ENCODE measurements at places on chromosomes 2 and 18.

DNA sequence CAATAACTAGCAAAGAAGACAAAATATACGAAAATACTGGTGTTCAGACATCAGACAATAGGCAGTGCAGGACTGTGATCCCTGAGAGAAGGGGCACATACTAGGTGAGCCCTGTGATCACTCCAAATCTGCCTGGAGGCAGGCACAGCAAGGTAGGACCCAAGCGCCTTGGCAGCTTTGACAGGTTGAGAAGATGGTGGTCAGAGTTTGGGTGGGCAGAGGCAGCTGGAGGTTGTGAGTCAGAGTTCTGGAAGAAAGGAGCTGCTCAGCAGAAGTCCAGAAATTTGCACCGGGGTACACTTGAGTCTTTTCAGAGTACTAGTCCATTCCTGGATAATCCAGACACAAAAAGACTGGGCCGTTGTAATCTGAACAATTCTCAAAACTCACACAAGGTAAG, 14.0 kb downstream of the KIF1A start:
- DNase-seq: no peak

DNA sequence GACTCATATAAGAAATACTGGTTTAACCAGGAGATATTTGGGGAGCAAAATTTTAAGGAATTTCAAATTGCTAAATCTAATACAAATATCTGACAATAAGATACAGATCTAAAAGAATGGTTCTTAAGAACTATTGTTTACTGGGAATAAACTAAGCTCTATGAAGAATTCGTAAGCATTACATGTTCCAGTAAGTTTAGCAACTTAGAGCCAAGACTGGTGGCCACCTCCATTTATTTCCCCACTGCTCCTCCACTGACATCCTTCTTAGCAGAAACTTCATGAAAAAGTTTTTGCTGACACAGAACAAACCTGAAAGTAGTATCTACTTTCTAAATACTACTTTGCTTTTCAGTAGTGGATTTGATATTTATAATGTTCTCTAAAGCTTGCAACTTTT, 83.0 kb downstream of the ACSL3 start:
- no peak for DNase-seq

GRCh38 chr2:27108221-27108620, 10.7 kb downstream of the CGREF1 start:
- no peak for DNase-seq

DNA sequence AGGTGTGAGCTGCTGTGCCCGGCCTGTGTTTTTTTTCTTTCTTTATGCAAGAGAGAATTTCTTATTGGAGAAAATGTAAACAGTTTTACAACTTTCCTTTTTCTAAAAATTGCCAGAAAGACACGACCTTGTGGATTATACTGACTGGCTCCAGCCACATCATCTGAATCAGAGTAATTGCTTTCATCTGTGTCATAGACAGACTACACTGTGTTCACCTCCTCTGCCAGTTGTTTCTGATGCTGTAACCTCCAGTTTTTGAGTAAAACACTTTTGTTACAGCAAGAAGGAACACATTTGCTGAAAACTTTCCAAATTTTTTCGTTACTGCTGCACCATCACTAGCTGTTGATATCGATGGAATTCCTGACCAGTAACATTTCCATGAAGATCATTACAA, 43.9 kb upstream of the PLEKHM3 start:
- no peak for DNase-seq

DNA sequence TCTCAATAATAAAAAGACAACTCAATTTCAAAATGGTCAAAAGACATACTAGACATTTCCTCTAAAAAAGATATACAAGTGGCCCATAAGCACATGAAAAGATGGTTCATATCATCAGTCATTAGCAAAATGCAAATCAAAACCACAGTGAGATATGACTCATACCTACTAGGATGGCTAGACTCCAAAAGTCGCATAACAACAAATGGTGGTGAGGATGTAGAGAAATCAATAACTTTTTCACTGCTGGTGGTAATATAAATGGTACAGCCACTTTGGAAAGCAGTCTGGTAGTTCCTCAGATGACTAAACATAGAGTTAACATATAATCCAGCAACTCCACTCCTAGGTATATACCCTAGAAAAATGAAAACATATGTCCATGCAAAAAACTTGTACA, 242.3 kb upstream of the NOL4 start:
- DNase-seq: no peak

DNA sequence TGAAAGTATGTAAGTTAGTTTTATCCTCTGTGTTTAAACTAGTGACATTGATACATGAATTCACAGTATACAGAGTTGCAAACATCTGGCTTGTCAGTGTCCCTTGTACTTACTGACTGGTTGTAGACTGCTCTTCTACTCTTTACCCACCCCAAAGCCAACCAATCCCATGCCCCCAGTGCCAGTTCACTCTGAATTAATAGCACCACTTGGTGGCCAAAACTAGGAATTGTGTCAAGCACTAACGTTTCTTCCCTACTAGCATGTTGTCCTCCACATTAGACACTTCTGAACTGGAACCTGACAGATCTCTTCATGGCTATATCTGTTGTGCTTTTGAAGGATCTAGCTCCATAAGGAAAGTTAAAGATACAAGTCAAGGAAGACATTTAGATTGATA, 27.2 kb upstream of the OTX1 start:
- DNase-seq: no peak

- DNase-seq: no peak
Observed at GRCh38 chr2:128446874-128447537, 128.3 kb upstream of the HS6ST1 start.

GRCh38 chr2:69642709-69643601, 584 bp downstream of the AAK1 start:
- peak; percentile 33 for DNase-seq

DNA sequence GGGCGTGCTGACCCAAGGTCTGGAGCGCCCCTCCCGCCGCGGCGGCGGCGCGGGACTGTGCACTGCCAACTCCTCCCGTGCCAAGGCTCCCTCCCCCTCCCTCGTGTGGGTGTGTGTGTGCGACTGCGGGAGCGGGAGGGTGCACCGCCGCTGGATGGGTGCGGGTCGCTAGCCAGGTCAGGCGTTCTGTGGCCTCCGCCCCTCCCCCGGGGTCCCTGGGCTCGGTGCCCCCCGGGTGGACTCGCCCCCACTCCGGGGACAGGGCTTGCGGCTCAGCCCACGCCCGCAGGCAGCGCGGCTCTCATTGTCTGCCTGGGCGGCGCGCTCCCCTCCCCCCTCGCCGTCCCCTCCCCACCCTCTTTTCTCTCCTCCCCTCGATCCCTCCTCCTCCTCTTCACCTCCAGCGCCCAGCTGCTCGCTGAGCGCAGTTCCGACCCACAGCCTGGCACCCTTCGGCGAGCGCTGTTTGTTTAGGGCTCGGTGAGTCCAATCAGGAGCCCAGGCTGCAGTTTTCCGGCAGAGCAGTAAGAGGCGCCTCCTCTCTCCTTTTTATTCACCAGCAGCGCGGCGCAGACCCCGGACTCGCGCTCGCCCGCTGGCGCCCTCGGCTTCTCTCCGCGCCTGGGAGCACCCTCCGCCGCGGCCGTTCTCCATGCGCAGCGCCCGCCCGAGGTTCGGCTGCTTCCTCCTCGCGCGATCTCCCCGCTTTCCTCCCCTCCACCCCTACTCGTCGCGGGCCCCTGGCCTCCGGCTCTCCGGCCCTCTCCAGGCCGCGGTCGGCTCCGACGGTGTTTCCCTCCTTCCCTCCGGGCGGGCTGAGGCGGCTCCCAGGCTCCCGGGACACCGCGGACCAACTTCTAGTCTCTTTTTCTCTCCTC, at the start of gene GATA6:
Gene GATA6, plus strand, starts transcription at position 579 of the 878 bp plus-strand sequence. CDS start 1,556 bp downstream, outside the sequence.
- peak; percentile 14 for DNase-seq

DNA sequence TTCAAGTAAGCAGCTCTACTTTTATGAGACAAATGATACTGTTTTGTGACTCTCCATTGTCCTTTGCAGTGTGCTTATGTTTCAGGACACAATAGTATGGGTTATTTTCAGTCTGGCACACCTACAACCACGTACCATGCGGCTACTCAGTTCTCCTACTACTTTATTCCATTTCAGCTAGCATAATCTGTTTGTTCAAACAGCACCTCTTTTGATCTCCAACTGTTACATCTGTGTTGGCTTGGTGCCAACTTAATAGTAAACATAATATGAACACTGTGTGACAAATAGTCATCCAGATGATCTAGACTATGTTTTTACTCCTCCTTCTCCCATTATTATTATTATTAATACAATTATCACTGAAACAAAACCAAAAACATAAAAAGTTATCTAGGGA, 40.5 kb downstream of the MYO3B start:
- DNase-seq: no peak

GRCh38 chr18:59718108-59718463, 20.9 kb upstream of the CCBE1 start:
- DNase-seq: no peak

DNA sequence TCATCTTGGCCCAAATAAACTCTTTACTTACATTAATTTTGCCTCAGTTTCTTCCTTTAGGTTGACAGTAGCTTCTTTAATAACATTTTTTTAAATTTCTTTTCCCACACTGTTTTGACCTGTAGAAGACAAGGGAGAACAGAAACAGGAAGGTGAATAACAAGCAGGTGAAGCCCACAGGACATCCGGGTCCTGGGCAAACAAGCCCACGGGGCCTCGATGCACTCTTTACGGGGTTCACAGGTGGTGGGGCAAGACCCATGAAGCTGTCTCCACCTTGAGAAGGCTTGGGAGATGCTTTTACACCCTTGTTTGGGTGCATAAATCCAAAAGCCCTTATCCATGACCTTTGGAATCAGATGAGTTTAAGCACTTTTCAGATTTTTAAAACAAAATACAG, 301.0 kb upstream of the MGAT5 start:
- no peak for DNase-seq

- DNase-seq: no peak
Observed at GRCh38 chr2:217553202-217553601, 449.6 kb downstream of the TNS1 start.

DNA sequence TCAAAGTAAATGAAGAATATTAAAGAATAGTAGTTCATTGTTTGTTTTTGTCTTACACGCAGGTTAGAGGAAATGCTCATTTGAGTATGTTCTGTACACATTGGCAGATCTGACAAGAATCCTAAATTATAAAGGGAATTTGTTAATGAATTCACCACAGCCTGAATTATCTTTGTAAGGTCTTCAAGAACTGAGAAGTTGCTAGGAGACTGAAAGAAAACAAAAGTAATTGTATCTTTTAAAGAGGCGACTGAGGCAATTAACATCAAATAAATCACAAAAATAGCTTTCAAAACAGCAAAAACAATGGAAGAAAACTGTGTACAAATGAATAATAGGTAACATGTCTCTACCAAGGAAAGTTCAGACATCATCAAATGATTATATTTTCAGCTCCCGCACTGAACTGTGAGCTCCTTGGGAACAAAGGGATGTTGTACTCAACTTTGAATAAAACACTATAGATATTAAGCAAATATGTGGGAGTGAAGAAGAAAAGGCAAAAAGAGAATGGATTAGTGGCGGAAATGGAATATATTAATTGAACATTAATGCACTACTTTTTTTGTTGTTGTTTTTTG, 51.7 kb upstream of the ATIC start:
- no peak for DNase-seq

- DNase-seq: no peak
Observed at GRCh38 chr18:70398076-70398475, 109.2 kb downstream of the SOCS6 start.

DNA sequence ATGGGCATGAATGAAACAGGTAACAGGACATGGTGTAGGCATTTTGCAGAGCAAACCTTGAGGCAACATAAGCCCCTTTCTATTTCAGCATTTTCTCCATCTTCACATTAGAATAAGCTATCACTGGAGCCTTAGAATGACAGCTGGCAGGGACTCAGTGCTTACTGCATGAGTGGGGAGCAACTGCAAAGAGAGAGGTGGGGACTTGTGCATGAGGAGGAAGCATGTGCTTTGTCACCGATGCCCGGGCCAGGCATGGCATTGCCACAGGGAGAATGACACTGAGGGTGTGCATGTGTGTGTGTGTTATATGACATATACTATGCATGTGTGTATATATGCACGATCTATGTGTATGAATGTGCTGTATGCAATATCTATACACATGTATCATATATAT, 258.2 kb upstream of the RAB6C start:
- DNase-seq: no peak

DNA sequence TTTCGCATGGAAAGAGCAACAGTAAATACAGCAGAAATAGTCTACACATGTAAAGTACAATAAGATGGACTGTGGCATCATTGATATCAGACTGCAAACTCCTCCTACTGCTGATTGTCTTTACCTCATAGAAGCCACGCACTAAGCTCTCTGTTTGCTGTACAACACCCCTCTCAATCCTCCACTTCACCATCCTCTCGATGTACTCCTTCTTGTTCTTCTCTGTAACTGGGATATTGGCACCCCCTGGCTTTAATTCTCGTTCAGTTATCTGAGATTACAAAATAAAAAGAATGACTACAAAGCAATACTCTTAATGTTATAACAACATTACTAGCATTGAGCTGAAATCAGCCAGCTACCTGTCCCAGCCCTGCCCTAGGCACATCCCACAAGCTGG, 49.3 kb upstream of the STK17B start:
- no peak for DNase-seq

GRCh38 chr18:44747157-44747556, 66.5 kb downstream of the SETBP1 start:
- DNase-seq: no peak

GRCh38 chr2:54092940-54093339, 22.5 kb upstream of the ACYP2 start:
- no peak for DNase-seq

DNA sequence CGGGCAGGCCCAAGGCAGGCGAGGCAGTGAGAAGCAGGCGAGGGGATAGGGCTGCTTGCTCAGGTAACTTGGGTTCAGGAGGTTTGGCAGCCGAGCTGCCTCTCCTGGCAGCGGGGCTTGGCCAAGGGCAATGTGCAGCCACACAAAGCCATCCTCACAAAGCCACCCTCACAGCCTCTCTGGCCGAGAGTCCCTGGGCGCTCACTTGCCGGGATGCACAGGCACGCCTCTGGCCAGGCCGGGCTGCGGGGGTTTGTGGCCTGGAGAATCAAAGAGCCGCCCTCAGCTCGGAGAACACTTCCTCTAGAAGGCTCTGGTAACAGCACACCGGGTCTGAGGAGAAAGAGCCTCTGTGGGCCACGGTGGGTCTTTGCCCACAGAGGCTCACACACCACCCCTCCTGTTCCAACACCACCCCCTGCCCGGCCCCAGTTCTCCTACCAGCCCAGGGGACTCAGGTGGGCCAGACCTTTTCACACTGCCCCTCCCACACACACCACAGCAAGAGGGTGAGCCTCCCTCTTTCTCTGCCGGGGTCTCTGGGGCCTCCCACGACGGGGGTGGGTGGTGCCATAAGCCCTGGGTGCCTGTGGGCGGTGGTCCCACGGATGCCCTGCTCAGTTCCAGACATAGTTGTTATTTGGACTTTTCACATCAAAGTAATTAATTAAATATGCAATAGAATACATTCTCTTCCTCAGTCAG, 186.9 kb downstream of the ZFP36L2 start:
- DNase-seq: no peak

GRCh38 chr18:54296062-54296461, 26.7 kb downstream of the POLI start:
- no peak for DNase-seq

DNA sequence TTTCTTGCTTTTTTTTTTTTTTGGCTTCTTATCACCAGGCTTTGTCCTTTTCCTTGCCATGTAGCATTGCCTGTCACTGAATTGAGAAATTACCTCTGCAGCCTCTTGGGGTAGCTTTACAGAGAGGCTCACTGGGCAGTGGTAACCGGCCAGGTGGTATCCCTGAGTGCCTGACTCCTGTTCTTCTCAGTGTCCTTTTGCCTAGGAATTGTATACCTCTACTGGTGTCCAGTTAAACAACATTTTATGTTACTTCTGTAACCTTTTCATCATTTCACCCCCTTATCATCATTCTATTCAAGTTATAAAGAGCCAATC, 523.9 kb downstream of the BCL11A start:
- no peak for DNase-seq

GRCh38 chr2:12317814-12318426, 398.8 kb upstream of the TRIB2 start:
- no peak for DNase-seq
